ENCODE measurements at places on chromosomes 5 and 9.

DNA sequence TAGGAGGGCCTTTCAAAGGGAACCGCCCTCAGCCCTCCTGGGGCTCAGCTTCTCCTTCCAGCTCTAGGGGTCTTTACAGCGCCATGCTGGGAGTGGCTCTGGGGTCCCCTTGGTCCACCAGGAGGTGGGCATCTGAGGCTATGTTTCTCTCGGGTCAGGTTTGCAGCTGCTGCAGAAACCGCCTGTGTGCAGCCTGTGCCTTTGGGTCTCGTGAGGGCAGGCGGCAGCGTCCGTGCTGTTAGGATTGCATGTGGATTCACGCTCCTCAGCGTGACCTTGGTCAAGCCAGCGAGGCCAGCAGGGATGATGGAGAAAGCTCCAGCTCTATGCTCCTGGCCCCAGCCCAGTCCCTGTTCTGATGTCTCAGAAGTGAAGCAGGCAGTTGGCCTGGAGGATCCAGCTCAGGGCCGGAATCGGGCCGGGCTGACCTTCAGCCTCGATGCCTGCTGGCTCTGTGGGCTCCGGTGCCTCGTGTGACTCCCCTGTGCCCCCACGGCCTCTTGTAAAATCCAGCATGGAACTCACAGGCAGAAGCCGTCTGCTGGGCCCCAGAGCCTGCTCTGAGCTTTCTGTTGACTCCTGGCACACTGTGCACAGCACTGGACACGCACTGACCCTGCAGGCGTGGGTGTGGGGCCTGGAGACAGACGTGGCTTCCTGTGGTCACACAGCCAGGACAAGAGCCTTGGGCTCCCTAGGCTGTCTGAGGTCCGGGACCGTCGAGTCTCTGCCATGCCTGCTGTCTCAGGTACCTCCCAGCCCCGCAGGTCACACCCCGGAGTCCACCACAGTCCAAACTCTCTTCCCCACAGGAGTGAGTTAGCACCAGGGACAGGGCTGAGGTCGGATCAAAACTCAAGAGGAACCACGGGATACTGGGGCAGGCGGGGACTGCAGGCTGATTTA lies 54.3 kb downstream of the TRIP13 start:
- no peak for DNase-seq

- no peak for DNase-seq
These were observed 28.7 kb downstream of the GFRA3 start for GRCh38 chr5:138245717-138246116.

DNA sequence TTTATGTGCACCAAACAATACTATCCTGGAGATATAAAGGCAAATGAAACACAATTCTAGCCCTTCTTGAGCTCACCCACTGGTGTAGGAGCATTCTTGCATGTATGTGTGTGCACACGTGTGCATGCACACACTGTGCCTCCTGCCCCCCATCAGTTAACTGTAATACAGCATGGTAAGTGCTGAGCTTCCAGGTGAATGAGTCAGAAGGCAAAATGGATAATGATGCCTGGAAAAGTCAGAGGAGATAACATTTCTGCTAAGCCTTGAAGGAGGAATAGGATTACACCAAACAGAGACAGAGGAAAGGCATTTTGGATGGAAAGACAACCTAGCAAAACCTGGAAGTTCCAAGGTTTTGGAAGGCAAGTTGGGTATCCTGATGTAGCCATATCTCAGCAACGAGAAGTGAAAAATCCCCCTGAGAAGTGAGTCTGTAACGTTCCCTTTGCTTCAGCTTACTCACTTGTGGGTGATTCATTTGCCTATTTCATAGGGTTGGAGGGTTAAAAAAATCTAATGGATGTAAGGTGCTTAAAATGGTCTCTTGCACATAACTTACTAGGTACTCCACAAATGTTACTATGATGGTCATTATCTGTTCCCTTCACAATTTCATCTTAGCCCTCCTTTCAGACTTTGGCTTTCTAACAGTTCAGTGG lies 101.4 kb upstream of the STC2 start:
- DNase-seq = no peak

DNA sequence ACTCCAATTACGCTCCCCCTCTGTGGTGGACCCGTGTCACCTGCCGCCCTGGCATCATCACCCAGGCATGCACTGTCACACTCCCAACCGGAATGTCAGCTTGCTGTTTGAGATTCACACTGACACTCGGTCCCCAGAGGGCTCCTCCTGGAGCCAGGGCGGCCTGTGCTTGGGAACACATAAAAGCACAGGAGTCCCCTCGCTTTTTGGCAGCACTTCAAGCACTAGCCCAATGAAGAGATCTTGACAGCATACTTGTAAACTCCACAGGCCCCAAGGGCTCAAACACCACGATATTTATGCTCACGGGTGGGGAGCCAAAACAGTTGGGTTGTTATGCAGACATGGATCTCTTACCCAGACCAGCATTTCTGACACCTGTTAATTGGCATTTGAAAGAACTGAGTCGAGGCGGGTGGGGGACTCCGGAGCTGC lies 90.8 kb upstream of the EGFLAM start:
- no peak for DNase-seq

GRCh38 chr5:149796030-149796429 lies 65.9 kb downstream of the PPARGC1B start:
- DNase-seq = no peak

- DNase-seq = no peak
These were observed 25.6 kb downstream of the RRAGA start for GRCh38 chr9:19074836-19075235.
